Activated CD4-positive, alpha-beta T cell treated with anti-CD3 and anti-CD28 coated beads, Interleukin-2, amount 50 U/mL, for 48 hours (primary cell): ENCODE measurements at places on chromosomes 4 and X.

DNA sequence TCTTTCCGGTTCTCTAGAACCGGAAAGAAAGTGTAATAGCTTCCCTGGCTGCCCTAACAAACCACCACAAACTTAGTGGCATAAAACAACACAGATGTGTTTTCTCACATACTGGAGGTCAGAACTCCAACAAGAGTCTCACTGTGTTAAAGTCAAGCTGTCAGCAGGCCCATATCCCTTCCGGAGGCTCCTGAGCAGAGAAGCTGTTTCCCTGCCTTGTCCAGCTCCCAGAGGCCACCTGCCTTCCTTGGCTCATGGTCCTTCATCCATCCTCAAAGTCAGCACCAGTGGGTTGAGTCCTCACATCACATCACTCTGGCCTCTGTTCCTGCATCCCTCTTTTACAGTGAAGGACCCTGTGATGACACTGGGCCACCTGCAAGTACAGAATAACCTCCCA is 49.8 kb upstream of the HMX1 start:
- DNase-seq: no peak

- no peak for DNase-seq
These were observed 11.9 kb downstream of the TSC22D3 start for GRCh38 chrX:107763647-107764046.

- DNase-seq: no peak
These were observed 75.2 kb downstream of the PAQR3 start for GRCh38 chr4:78863991-78864390.

DNA sequence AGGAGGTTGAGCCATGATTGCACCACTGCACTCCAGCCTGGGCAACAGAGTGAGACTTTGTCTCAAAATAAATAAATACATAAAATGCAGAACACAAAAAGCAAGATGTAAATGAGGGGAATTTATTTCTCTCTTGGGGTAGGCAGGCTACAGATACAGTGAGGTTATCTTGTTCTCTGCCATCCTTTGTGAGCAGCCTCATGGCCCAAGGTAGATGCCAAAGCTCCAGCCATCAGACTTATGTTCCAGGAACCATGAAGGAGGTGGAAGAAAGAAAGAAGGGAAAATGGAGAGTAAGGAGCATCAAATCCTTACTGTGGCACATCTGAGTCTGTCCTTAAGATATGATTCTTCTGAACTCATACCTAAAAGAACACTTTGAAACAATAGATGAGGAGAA is 11.1 kb downstream of the ARSH start:
- DNase-seq: no peak

DNA sequence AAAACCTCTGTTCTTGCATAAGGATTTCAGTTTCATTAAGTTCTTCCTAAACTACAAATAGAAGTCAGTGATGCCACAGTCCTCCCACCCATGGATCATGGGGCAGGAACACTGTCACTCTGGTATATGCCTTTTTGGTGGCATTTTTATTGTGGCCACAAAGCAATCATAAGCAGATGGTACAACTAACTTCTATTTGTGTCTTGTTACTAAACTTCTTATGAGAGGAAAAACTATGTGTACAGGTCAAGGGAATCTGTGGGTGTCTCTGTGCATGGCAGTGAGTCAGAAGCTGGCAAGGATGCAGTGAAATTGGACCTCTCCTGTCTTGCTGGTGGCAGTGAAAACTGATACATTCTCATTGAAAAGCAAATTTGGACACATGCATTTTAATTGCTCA is 245.0 kb upstream of the GPC4 start:
- DNase-seq: no peak

DNA sequence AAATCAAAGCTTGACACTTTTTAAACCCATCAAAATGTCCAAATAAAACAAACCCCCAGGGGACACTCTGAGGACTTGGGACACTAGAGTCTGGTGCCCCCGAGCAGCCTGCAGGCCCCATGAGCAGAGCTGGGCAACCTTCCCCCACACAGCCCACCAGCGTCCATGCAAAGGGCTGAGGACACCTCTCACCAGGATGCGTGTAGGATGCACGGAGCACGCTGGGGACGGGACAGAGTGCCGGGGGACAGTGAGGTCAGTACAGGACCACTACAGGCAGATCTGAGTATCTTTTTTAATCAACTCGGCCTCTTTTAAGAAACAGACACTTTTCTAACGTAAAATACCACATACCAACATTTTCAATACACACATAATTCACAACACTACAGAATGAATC is 6.9 kb downstream of the GAK start:
- no peak for DNase-seq
